ENCODE measurements at places on chromosomes 6 and 20. TPM values are rescaled to one million over a fixed set of nuclear protein-coding genes. Genes with fewer than 3 reads are reported as not detected.

Gene SLC13A3
- total RNA-seq = 0.30 TPM

Gene PHACTR1
- total RNA-seq = 0.79 TPM

GRCh38 chr6:125859727-125860126 lies 69.0 kb downstream of the NCOA7 start:
- no peak for DNase-seq

DNA sequence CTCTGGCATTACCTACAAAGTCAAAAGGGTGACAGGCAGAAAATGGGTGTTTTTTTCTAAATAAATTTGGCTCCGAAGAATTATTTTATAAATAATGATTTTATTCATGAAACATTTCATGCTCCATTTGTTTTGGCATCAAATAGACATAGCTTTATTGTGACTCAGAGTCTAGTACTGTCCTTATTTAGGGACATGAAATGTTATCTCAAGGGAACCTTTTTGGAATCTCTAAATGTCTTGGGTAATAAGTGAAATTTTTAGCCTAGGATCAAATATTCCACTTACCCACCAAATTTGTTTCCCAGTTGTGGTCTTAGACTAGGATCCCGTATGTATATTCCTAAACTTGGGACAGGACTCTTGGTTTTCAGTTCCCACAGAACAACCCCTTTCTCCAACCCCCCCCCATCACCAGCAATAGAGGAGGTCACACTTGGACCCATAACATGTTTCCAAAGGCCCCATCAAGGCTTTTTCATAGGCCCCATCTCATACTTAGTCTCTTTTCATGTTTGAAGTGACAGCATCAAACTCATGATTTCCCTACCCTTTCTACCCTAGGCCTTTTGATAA lies 81.8 kb downstream of the JAG1 start:
- DNase-seq = no peak

GRCh38 chr6:11094411-11094851 lies 797 bp downstream of the SMIM13 start:
- DNase-seq = no peak

All from activated naive CD8-positive, alpha-beta T cell treated with anti-CD3 and anti-CD28 coated beads, Interleukin-2, amount 10 ng/mL, durations not matched to agents 7 days and 5 days (primary cell).